ENCODE measurements at places on chromosomes 7 and 10.

DNA sequence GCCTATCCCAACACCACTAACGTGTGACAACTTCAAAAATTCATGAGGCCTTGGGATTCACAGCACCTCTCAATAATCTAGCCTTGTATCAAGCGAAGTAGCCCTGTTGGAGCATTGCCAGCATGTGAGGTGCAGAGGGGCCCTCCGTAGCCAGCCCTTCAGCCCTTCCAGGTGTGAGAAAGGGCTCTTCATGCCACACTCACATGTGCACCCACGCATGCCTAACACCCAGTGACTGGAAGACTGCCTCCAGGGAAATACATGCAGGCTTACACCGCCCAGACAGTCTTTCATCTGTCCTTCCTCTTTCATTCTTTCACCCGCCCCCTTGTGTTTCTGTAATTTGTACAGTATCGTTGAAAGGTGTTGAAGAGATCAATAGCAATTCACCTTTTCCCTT lies 26.1 kb downstream of the LRRC4 start:
- DNase-seq, result peak; percentile 62

DNA sequence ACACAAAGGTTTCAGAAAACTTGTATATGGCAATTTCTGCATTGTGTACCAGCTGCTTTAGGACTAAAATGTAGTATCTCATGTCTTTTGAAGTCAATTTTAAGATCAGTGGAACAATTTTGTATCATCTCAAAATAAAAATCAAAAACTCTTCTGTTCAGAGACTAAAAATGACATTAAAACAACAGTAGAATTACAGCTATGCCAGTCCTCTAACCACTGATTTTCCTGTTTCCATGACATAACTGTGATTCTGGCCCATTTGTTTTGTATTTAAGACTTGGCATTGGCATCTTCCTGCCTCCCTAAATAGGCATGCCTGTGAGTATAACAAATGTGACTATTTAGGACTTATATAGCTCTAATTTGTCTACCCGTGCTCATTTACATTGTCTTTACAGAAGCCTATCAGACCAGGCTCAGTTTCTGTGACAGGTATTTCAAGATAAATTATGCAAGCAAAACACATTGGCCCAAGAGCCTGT lies 29.1 kb upstream of the VPS41 start:
- no peak for DNase-seq

GRCh38 chr10:123236126-123236525 lies 81.9 kb downstream of the BUB3 start:
- peak; percentile 8 for DNase-seq

- no peak for DNase-seq
Observed at GRCh38 chr10:84008878-84009277, 130.4 kb upstream of the GHITM start.

DNA sequence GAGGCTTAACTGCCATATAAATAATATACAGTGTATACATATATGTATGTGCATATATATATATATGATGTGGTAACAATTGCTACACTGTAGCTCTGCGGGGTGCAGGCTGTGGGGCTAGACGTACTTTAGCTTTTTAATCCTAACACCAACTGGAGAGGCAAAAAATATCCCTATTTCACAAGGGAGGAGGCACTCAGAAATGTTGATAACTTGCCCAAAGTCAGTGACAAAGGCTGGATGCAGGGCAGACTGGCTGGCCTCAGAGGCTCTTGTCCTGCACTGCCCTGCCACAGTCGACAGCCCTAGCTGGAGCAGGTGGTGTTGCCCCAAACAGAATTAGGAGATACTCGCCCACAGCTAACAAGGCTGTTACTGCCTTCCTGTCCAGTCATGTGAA lies 1.5 kb upstream of the RELN start:
- peak; percentile 49 for DNase-seq

GRCh38 chr10:32104181-32104580 lies 48.0 kb upstream of the KIF5B start:
- no peak for DNase-seq

GRCh38 chr10:101354328-101355071 lies 535 bp downstream of the BTRC start:
- DNase-seq, result no peak

DNA sequence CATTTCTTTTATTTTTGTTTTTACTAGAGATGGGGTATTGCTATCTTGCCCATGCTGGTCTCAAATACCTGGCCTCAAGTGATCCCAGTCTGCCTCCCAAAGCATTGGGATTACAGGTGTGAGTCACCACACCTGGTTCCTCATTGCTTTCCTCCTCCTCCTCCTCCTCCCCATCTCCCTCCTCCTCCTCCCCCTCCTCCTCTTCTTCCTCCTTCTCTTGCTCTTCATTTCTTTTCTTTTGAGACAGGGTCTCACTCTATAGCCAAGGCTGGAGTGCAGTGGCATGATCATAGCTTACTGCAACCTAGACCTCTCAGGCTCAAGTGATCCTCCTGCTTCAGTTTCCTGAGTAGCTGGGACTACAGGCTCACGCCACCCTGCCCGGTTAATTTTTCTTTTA lies 22.2 kb downstream of the LRRC20 start:
- DNase-seq, result no peak

DNA sequence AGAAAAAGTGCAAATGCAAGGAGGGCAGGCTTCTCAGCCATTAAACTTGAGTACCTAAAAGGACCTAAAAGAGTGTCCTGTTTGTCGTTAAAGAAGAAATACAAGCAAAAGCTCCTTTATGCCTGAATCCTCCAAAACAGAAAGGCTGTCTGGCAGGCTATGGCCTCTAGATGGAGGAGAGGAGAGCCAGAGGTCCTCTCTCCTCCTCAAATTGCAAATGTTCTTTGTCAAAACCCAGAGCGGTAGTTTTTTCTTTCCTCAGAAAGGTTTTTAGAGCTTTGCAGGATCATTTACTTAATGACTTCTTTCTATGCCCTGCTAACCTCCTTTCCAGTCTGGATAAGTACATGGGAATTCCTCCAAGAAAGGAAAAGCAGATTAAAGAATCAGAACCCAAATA lies 1.9 kb upstream of the SORCS1 start:
- no peak for DNase-seq

DNA sequence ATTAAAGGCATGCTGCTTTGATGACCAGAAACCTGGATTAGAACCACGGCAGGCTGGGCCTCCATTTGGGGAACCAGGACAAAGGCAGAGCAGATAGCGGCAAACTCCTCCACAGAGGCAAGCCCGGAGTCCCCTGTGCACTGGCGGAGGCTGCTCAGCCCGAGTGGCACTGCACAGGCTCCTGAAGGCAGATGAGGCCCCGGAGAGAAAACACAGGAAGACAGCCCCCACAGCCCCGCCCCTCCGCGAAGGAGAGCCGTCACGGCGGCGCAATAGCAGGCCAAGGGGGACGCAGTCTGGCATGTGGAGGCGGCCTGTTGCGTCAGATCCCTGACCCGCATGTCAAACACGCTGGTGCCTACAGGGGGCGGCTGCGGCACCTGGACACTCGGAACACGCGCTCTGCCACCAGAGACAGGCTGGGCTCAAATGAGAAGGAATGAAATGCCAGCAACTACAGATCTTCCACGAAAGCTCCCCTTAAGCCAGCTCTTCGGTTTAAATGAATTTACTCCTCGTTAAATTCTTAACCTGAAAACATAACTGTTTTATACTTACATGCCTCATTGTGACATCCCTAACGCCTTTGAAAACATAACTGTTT lies 128.5 kb downstream of the MAD1L1 start:
- no peak for DNase-seq

GRCh38 chr7:44387389-44387788 lies 62.0 kb upstream of the CAMK2B start:
- DNase-seq, result no peak

GRCh38 chr10:132987671-132988571 lies 45.6 kb upstream of the CFAP46 start:
- no peak for DNase-seq

DNA sequence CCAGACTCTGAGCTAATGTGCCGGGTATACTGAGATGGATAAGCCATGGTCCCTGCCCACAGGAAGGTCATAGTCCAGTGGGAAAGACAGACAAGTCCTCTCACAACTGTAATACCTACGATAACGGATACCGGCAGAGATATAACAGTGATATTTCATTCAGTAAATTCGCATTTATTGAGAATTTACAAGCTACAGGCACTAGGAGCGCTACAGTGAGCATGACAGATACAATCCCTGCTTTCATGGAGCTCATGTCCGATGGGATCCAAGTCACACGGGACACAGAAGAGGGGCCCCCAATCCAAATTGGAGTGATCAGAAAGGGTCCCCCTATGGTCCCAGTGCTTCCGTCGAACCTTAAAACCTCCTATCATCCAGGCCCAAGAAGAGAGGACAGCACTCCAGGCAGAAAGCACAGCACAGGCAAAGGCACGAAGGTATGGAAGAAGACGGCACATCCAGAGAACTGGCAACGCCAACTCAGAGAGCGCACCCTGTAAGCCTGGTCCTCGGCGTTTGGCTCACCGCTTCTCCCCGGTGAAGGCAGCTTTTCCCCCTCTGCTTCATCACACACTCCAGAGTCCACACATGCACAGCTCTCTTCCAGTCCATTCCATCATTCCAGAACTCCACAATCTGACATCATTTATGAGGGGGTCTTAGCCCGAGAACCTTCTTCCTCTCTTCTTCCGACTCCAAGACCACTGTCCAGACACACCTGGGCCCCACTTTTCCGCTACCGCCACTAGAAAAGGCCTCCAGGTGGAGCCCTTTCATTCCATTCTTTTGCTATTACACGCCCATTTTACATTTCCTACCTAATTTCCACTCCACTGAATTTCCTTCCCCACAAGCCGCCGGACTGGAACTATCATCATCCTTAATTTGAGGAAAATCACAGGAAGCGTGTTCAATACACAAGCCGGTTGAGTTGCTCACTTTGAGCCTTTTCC lies 47.8 kb upstream of the NKX2-3 start:
- DNase-seq, result no peak

GRCh38 chr7:30888747-30889146 lies 22.9 kb upstream of the AQP1 start:
- peak; percentile 96 for DNase-seq

GRCh38 chr7:121544238-121544637 lies 148.1 kb upstream of the FAM3C start:
- DNase-seq, result no peak

DNA sequence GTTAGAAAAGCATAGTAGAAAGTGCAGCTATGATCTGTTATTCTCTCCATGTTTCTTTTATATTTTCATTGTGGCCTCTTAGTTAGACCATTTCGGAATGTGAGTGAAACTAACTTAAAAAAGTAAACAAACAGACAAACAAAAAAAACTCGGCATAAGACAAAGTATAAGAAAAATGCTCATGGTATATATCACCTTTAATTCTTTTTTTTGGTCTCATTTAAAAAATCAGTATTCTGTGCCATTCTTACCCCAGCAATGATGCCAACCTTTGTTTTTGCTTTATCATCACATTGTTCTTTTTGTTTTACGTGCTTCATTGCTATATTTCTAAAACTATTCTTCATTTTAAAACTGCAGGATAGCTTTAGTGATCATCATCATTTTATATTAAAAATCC lies 2.8 kb upstream of the TMEM229A start:
- DNase-seq, result no peak

GRCh38 chr10:30647089-30647488 lies 17.5 kb upstream of the LYZL2 start:
- no peak for DNase-seq

DNA sequence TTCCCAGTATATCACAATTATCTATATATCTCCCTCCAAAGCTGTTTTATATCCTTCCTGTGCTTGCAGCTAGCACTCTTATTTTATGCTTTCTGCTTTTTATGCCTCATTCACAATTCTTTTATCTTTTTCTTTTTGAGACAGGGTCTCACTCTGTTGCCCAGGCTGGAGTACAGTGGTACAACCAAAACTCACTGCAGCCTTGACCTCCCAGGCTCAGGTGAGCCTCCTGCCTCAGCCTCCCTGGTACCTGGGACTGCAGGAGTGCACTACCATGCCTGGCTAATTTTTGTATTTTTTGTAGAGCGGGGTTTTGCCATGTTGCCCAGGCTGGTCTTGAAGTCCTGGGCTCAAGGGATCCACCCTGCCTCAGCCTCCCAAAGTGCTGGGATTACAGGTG lies 5.7 kb downstream of the C7orf25 start:
- DNase-seq, result no peak

DNA sequence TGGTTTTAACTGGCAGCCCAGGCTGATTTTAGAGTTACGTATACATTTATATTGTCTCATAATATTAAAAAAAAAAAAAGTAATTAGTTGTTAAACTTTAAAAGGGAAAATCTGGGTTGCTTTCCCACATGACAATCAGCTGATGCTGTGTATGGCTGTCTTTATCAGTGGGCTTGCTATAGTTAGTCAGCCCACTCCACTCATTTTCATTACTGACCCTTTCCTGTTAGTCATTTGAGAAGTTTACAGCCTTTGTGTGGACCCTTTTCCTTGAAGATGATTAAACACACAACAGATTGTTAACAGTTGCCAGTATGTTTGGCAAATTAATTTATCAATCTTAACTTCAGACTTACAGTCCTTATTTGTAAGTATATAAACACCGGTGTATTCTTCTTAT lies 164.5 kb upstream of the AGR3 start:
- no peak for DNase-seq

DNA sequence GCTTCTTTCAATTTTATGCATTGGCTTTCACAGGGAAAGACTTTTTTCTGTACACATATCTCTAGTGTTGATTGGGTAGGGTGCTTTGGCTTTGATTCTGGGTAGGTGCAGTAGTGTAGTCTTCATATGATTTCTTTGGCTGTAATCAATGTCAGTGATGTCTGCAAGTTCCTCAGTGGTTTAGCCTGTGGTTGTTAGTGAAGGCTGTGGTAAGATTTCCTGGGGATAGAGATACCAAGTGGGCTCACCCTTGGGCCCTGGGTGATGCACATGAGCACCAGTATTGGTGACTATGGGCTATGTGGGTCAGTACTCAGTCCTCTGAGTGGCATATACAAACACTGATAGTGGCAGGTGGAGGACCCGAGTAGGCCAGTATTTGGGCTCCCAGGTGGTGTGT lies 13.0 kb downstream of the GIMAP8 start:
- DNase-seq, result no peak

GRCh38 chr7:23713285-23714149 lies 3.5 kb downstream of the STK31 start:
- no peak for DNase-seq

- no peak for DNase-seq
Observed at GRCh38 chr7:88268858-88269257, 37.8 kb downstream of the STEAP4 start.

DNA sequence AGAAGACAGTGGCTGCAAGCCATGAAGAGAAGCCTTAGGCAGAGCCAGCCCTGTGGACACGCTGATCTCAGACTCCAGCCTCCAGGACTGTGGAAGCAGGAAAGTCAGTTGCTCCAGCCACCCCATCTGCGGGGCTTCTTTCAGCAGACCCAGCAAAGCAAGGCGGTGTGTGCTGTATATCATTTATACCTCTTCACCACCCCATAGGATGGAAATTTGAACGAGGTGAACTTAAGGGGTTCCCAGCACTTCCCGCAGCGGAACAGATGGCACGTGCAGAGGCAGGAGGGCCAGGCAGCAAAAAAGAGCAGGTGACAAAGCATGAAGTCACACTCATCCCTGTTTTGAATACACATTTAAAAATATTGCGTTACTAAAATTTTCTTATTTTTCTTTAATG lies 159.4 kb downstream of the ADARB2 start:
- no peak for DNase-seq

GRCh38 chr7:115449689-115450088 lies 527.8 kb downstream of the MDFIC start:
- peak; percentile 91 for DNase-seq

Measured in NCI-H524 (cell line).